Activated T-helper 2 cell treated with anti-CD3 and anti-CD28 coated beads, Interferon-gamma antibody, Interleukin-2, Interleukin-4, amounts not matched to agents 10 μg/mL and 5 μg/mL and 100 μg/mL, durations not matched to agents 14 hours and 24 hours and 36 hours (primary cell): ENCODE measurements at places on chromosomes 7 and 10.

DNA sequence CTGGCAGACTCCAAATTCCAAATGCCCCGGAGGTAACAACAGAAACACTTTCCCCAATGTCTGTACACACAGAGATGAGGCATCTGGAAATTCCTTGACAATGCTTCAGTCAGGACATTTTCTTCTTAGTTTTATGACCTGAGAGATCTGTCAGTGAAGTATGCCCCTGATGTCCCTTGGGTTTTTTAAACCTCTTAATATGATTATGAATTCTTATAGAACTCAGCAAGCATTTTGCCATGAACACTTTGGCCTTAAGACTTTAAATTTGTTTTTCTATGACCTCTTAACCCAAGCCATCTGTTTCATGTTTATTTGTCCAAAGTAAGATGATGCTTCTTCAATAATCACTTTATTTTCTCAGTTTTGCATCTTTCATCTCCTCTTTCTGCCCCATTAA is 1206.2 kb downstream of the GATA3 start:
- no peak for DNase-seq

GRCh38 chr10:97714401-97715258 is 1.1 kb downstream of the MARVELD1 start:
- no peak for DNase-seq

- DNase-seq = no peak
Measured at GRCh38 chr10:63478564-63478963, 12.8 kb upstream of the JMJD1C start.

DNA sequence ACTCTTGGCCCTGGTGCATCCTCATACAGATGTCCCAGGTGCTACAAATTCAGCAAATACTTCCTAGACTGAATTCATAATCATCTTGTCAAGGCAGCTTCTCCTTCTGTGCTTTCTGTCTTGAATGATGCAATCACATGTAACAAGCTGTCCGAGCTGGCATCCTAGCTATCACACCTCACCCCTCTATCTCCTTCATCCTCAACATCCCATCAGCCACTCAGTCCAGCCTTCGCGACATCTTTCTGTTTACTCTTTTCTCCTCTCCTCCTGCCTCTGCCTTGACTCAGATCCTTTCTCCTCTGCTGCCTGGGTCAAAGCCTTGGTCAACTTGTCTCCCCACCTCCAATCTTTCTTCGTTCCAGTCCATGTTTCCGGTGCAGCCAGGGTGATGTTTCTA is 240.4 kb upstream of the CELF2 start:
- no peak for DNase-seq

DNA sequence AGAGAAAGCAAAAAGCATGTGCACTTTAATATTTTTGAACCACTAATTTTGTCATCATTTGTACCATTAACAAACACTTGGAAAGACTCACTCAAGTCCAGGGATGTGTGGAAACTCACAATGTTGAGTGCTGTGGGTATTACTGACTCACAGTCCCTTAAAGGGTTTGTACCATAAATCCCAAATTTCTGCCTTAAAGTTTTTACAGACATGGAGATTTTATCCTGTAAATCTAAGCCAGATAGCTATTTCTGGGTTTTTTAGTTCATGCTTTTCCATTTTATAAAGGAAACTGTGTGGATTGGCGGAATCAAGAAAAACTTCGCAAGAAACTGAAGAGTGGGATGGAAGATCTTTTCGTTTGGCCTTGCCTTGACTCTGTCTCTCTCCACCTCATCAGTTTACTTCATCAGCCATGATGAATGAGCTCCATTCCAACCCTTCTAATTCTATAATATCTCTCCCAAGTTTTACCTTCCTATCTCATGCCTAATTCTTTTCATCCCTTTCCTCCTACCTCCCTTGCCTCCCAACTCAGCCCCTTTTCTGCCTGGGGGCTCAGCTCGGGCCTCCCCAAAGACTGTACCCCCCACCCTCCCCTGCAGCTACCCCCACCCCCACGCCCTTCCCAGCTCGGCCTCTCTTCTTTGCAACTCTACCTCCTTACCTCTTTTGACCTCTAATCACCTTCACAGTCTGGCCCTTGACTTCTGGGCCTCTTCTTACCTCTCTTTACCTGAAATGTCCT is 218.5 kb upstream of the MKLN1 start:
- DNase-seq = no peak

DNA sequence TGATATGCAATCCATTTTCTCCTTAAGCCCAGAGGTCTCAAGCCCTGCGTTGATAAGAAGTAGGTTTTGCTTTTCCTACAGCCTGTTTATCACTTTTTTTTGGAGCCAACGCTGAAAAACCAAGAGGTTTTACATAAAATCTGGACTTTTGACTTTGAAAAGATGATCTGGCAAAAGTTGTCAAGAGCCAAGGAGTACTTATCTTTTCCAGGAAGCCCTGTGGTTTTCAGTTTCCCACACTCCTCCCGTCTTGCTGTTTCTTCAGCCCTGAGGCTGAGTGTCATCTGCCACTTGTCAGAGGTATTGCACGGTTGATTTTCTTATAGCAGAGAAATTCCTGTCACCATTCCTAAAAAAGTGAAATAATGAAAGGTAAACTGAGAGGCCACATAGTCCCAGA is 108.7 kb downstream of the TYW1 start:
- no peak for DNase-seq

DNA sequence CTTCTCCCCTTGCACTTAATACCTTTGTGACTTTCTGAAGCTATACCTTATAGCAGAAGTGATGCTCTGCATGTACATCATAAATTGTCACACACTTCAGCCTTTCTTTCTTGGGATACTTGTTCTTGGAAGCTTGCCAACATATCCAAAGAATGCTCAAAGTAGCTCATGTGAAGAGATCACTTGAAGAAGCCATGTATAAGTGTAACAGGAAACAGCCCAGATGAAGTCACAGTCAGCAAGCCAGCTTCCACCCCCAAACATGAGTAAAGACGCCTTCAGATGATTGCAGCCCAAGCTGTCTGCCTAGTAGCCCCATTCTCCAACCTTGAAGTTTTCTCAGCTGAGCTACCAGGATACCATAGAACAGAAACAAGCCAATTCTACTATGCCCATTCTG is 50.9 kb downstream of the DGKB start:
- no peak for DNase-seq

- no peak for DNase-seq
Measured at GRCh38 chr10:69047111-69047832, 40.6 kb upstream of the SRGN start.

GRCh38 chr7:4820405-4820966 is 41.3 kb downstream of the PAPOLB start:
- no peak for DNase-seq

- DNase-seq = no peak
Measured at GRCh38 chr7:29485339-29486190, 78.1 kb upstream of the PRR15 start.

DNA sequence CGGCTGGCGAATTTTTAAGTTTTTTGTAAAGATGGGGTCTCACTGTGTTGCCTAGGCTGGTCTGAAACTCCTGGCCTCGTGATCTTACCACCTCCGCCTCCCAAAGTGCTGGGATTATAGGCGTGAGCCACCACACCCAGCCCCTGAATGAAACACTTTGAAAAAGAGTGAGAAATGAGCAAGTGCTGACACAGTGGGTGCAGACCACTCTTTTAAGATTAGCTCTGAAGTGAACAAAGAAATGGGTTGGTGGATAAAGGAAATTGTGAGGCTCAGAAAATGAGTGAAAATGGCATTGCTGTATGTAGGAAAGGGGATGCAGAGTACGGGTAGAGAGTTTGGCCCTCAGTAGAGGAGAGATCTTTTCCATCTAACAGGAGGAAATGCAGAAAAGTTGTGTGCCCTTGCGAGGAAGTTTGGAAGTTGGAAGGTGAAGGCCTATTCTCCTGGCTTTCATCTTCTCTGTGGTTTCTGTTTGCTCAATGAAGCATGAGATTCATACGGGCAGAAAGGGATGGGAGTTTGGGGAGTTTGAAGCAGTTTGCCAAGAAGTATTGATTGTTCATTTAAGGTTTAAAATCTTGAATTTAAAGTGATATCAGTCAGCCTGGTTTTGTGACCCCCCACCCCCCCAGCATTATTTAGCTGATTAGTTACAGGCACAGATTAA is 11.0 kb downstream of the MAPK8 start:
- no peak for DNase-seq

GRCh38 chr7:23687011-23687410 is 7.0 kb downstream of the FAM221A start:
- no peak for DNase-seq

- no peak for DNase-seq
Measured at GRCh38 chr10:35511647-35512046, 93.5 kb upstream of the GJD4 start.

- DNase-seq = no peak
Measured at GRCh38 chr7:108136191-108136688, 6.1 kb upstream of the LAMB4 start.

DNA sequence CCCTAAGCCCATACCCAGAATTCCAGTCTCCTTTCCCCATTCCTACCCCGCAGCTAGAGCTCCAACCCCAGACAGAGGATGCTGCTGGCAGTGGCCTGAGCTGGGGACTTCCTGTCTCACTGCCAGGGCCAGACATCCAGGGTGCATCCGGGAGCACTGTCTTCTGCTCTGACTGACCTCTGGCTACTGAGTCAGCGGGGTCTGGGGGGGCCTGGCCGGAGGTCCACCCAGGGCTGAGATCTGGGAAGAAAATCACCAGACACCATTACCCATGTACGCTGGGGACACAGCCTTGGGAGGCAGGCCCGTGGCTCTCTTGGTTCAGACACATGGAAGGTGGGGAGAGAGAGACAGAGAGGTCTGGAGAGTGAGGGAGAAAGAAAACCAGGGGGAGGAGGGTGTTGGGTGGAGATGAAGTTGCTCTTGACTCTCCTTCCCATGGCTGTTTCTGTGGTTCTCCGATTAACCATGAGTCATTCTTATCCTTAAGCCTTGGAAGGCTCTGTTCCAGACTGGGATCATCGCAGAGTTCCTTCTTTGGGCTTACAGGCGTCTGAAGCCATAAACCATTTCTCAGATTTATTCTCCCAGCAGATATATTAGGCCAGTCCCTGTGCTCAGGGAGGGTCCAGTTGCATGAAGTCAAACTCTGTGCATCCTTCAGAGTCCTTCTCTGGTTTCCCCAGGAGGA is 23.6 kb downstream of the TSPAN15 start:
- no peak for DNase-seq

- no peak for DNase-seq
Measured at GRCh38 chr7:106127984-106128780, 16.1 kb upstream of the SYPL1 start.

DNA sequence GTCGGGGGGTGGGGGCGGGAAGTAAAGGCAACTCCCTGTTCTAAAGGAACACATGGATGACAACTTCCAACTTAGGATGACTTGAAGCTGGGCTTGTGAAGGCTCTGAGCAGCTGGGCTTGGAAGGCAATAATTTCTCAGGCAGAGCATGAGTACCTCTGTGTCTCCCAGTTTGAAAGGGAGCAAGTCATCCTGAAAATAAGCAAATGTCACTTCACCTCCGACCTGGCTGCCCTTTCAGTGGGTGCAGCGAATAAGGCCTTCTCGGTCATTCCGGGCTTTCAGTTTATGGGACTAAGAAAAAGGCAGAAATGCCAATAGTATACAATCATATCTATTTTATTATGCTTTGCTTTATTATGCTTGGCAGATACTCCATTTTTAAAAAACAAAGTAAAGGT is 15.3 kb upstream of the ADAMTS14 start:
- DNase-seq = no peak

DNA sequence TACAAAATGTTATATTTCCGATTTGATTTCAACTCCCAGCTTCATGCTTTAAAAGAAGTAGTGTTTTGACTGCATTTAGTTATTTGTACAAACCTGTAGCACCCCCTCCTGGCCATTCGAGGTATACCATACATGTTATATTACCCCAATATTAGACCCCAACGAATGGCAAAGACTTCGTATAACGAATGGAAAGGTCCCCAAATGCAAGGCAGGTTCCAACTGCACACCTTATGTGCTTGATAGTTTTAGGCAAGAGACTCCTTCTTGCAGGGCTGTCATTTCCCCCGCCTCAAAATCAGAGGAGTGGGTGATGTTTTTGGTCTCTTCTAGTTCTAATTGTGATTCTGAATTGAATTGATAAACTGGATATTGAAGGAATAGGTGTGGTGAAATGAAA is 101.1 kb upstream of the TARP start:
- no peak for DNase-seq

GRCh38 chr10:118971187-118971586 is 58.3 kb upstream of the NANOS1 start:
- no peak for DNase-seq

DNA sequence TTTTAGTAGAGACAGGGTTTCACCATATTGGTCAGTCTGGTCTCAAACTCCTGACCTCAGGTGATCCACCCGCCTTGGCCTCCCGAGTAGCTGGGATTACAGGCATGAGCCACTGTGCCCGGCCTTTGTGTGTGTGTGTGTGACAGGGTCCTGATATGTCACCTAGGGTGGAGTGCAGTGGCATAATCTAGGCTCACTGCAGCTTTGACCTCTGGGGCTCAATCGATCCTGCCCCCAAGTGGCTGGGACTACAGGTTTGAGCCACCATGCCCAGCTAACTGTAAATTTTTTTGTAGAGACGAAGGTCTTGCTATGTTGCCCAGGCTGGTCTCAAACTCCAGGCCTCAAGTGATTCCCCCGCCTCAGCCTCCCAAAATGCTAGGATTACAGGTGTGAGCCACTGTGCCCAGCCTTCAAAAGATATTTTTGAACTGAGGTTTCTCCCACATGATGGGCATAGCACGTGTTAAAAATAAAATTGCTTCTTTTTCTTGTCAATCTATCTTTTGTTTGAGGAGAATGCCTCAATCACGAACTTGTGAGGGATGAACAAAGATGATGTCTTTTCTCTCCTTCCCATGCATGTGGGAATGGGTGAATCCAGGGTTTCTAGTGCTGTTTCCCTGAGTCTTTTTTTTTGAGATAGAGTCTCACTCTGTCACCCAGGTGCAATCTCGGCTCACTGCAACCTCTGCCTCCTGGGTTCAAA is 30.8 kb upstream of the PSAP start:
- DNase-seq = no peak

DNA sequence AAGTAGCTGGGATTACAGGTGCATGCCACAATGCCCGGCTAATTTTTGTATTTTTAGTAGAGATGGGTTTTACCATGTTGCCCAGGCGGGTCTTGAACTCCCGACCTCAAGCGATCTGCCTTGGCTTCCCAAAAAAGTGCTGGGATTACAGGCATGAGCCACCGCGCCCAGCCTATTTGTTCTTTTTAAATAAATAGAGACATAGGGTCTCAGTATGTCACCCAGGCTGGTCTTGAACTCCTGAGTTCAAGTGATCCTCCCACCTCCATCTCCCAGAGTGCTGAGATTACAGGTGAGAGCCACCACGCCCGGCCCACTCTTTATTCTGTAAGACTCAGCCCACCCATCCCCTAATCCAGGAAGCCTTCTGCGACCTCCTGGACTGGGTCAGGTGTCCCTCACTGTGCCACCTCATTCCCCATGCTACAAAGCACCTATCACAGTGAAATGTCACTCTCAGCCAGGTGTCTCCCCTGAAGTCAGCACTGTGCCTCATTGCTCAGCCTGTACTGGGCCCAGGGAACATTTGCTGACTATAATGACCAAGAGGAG is 2.8 kb downstream of the TMEM120A start:
- no peak for DNase-seq

DNA sequence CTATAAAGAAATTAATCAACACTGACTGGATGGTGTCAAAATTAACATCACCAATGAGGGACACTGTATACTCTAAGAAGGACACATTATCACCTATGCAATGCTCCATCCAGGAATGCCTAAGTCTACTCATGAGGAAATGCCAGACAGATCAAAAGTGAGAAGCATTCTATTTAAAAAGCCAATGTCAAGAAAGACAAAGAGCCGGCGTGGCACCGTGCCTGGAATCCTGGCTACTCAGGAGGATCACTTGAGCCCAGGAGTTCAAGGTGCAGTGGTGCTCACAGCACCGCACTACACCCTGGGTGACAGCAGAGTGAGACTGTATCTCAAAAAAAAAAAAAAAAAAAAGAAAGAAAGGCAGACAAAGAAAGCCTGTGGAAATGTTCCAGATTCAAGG is 45.5 kb upstream of the ANAPC16 start:
- DNase-seq = no peak
